ENCODE measurements at places on chromosomes 16 and 17.

DNA sequence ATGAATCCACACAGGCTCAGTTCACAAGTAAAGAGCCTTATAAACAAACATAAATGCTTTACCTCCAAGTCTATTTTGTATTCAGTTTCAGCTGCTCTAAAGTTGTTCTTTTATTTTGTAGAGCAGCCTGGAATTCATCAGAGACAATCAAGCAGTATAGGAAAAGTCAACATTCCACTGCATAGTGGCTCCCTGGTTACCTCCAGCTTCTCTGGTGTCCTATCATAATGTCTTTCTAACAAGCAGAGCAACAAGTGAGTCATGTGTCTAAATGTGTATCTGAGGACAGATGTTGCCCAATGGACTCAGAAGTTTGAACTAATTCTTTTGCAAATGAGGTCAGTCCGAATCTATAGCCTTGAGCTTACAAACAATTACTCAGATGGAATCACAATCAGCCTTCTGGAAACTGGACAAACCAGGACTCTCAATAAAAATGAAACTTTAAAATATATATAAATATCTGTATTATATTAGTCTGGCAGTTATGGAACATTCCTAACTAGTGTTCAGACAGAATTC, 292.0 kb upstream of the TOM1L1 start:
- DNase-seq: no peak
- H3K27ac ChIP-seq: no peak overlapping the region
- H3K4me1 ChIP-seq: no peaks in the 10 kb centered on the region

DNA sequence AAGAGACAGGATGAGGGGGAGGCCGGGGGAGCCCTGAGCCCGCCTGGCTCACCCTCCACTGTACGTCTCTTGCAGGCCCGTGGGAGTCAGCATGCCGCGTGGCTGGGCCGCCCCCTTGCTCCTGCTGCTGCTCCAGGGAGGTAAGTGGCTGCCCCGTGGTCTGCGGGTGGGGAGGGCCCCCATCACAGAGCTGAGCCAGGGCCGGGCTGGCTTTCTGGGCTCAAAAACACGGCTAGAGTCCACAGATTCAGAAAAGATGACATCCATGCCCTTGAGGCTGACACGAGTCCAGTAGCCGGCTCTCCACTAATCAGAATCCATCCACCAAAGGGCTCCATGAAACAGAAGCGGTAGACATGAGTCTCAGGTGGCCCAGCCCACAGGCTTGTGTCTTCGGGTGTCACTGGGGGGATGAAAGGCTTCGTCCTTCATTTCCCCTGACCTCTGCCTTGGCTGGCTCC, 28.0 kb downstream of the IL21R start:
- no peaks in the 10 kb centered on the region for H3K36me3 ChIP-seq
- no peak overlapping the region for H3K27ac ChIP-seq
- no peaks in the 10 kb centered on the region for H3K4me1 ChIP-seq
- no peaks in the 10 kb centered on the region for H3K27me3 ChIP-seq

DNA sequence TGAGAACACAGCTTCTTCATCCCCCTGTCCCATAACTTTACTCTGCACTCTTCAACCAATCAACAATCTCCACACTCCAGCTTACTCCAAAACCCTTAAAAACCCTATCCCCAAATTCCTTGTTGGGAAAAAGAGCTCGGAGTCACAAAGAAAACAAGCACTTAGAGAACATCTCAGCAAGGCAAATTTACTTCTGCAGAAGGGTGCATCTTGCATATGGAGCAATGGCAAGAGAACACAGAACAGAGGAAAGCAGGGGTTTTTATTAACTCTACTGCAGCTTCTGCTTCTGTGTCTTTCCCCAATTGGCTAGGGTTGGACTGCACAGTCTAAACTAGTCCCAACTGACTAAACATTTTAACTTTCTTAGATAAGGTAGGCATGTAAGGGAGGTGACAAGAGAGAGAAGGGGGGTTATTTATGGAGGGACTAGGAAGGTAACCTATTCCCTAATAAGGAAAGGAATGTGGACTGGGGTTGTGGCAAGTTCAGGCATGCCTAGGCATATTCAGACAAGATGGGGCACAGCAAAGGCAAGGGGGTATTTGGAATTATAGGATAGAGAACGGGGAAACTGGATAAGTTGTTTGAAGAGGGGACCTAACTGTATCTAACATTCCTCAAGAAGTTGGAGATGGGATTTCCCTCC, 125.5 kb downstream of the CACNG3 start:
- no peak overlapping the region for H3K27ac ChIP-seq
- no peak overlapping the region for H3K4me3 ChIP-seq
- no peak for DNase-seq
- H3K27me3 ChIP-seq: no peaks in the 10 kb centered on the region
- H3K4me1 ChIP-seq: no peaks in the 10 kb centered on the region

GRCh38 chr16:4098501-4098900, 17.7 kb downstream of the ADCY9 start:
- H3K4me3 ChIP-seq: no peak overlapping the region
- no peak for DNase-seq
- no peak overlapping the region for H3K27ac ChIP-seq
- peaks cover 3% of the 10 kb centered on the region for H3K4me1 ChIP-seq
- H3K36me3 ChIP-seq: no peaks in the 10 kb centered on the region

GRCh38 chr16:83599789-83600462, 207.9 kb upstream of the HSBP1 start:
- H3K27me3 ChIP-seq: no peaks in the 10 kb centered on the region
- DNase-seq: no peak
- no peak overlapping the region for H3K4me3 ChIP-seq
- no peaks in the 10 kb centered on the region for H3K4me1 ChIP-seq
- no peaks in the 10 kb centered on the region for H3K36me3 ChIP-seq

DNA sequence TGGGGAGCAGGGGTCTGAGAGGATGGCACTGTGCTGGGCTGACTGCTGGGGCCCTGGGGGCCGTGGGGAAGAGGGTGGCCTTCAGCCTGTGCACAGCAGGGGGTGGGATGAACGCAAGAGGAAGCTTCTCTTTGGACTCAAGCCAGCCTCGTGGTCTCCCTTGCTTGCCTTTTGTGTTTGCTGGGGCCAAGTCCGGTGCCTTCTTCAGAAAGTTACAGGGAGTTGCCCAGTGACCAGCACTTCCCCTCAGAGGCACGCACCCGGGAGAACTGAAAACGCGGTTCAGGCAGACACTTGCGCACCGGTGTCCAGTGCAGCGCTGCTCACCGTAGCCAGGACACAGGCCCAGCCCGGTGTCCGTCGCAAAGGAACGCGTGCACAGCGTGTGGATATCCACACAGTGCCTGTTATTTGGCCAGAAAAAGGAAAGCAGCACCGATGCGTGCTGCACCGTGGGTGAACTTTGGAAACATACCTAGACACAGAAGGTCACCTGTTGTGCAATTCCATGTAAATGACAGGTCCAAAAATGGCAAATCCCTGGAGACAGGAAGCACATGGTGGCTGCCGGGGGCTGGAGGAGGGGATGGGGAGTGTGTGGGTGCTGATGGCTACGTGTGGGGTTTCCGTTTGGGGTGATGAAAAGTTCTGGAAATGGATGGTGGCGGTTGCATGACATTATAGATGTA, 29.4 kb upstream of the NUDT16L1 start:
- H3K27me3 ChIP-seq: no peaks in the 10 kb centered on the region
- no peak overlapping the region for H3K27ac ChIP-seq
- DNase-seq: no peak
- peaks cover 2% of the 10 kb centered on the region for H3K4me1 ChIP-seq
- H3K4me3 ChIP-seq: no peak overlapping the region

DNA sequence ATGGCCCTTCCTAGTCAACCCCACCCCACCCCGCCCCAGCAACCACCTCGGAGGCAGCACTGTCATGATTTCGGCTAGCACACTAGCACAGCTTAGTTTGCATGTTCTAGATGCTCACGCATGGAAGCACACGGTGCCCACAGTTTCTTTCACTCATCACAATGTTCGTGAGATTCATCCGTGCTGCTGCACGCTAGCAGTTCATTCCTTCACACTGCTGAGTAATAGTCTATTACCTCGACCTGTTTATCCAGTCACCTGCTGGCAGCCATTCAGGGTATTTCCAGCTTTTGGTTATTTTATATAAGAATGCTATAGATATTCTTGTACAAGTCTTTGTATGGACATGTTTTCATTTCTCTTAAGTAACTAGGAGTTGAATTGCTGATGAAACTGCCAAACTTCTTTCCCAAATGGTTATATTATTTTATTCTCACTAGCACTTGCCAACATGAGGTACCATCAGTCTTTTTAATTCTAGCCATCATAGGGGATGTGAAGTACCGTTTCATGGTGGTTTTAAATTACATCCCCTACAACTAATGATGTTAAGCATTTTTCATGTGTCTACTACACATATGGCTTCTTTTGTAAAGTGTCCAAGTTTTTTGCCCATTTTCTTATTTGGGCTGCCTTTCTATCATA, 75.7 kb downstream of the CYTH1 start:
- no peaks in the 10 kb centered on the region for H3K4me1 ChIP-seq
- peaks cover 9% of the 10 kb centered on the region for H3K36me3 ChIP-seq
- DNase-seq: no peak
- no peak overlapping the region for H3K4me3 ChIP-seq
- H3K27me3 ChIP-seq: no peaks in the 10 kb centered on the region

- DNase-seq: no peak
- no peaks in the 10 kb centered on the region for H3K27me3 ChIP-seq
- no peaks in the 10 kb centered on the region for H3K4me1 ChIP-seq
- no peak overlapping the region for H3K27ac ChIP-seq
Observed at GRCh38 chr16:30741461-30741914, 6.7 kb upstream of the PHKG2 start.

DNA sequence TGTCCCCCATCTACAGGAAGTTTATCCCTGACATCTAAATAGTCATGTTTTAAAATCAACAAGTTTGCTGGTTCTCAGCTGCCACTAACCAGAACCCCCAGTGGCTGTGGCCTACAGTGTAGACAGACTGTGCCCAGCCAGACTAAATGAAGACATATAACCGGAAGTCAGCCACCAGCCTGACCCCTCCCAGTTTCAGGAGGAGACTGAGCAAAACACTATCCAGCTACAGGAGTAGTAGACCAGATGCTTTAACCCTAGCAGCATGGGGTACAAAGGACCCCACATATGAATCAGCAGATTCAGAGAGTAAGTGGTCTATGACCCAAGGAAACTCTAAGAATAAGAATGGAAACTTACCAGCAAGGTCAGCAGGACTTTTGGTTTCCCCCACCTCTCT, 83.4 kb downstream of the HIC1 start:
- H3K36me3 ChIP-seq: no peaks in the 10 kb centered on the region
- no peak for DNase-seq
- no peak overlapping the region for H3K27ac ChIP-seq
- peaks cover 8% of the 10 kb centered on the region for H3K4me1 ChIP-seq
- no peak overlapping the region for H3K4me3 ChIP-seq
- no peaks in the 10 kb centered on the region for H3K27me3 ChIP-seq

- DNase-seq: no peak
- H3K36me3 ChIP-seq: no peaks in the 10 kb centered on the region
- peaks cover 3% of the 10 kb centered on the region for H3K27me3 ChIP-seq
- no peak overlapping the region for H3K4me3 ChIP-seq
Observed at GRCh38 chr17:6786618-6787017, 10.6 kb downstream of the FBXO39 start.

DNA sequence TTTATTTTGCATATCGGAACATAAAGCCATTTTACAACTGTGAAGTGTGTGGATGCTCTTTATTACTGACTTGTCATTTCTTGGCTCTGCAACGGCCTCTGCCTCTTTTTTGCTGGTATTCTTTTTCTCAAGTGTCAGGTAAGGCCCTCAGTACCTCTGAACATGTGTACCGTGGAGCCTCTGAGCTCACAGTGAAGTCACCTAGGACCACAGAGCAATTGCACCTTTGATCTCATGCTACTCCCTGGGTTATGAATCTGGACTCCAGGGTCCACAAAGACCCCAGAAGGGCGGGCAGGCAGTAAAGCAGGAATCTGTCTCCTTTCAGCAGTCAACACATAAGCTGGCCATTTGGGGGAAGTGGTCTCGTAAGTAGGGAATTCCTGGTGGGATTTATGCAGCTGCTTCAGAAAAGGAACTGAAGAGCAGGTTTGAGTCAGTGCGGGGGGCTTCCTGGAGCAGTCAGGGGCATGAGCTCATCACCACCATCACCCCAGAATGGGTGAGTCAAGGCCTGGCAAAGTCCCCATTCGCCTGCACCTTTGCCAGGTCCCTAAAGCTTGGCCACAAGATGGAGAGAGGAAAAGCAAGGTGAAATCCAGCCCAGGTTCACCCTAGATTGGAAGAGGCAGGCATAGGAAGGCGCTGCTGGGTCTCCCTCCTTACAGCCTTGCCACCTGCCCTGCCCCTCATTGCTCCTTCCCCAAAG, 33.0 kb downstream of the TBX4 start:
- DNase-seq: no peak
- peaks cover 10% of the 10 kb centered on the region for H3K4me1 ChIP-seq
- no peak overlapping the region for H3K4me3 ChIP-seq
- no peaks in the 10 kb centered on the region for H3K36me3 ChIP-seq
- peaks cover 34% of the 10 kb centered on the region for H3K27me3 ChIP-seq

DNA sequence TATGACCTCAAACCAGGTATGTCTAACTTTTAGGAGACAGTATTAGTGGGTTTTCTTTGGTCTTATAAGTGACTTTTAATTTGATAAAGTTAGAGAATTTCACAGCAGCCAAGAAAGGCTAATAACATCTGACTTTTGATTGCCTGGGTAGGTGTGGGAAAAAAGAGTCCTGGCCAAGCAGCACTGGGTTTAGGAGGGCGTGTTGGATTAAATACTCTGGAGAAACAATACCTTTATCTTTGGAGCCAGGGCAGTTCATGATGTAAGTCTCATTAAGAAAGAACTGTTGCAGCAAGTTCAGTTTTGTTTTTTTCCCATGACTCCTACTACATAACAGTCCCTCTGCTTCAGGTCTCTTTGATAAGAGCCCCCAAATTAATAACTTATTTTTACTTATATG, 26.7 kb upstream of the MRC2 start:
- no peak overlapping the region for H3K27ac ChIP-seq
- peaks cover 16% of the 10 kb centered on the region for H3K36me3 ChIP-seq
- H3K4me1 ChIP-seq: no peaks in the 10 kb centered on the region
- no peak overlapping the region for H3K4me3 ChIP-seq
- no peak for DNase-seq

DNA sequence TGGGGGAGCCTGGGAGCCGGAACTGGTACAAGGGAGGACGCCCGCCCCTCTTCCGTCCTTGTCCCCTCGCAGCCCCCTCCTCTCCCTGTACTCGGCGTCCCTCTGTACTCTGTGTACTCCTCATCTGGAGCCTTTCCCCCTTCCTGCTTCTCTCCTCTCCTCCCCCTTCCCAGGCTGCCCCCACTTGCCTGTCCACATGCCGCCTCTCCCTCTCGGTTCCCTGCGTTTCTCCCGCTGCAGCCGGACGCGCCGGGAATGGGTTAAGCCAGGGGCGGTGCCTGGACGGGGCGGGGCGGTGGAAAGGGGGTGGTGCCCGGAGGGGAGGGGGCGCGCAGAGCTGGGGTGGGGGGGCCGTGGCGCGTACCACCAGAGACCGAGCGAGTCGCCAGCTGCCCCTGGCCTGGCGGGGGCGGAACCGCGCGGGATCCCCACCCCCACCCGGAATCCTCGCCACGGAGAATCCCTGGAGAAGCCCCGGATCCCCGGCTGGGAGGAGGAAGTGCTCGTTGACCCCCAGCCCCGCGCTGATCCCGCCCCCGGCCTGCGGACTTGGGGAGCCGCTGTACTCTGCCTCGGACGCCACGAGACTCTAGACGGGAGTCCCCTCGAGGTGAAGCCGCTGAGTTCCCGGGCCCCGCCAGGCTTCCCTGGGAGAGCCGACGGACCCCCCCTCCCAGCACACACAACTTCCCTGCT, 22.6 kb downstream of the GJD3 start:
- no peak for DNase-seq
- H3K27ac ChIP-seq: peak overlapping the region; percentile 65
- H3K27me3 ChIP-seq: peaks cover 16% of the 10 kb centered on the region
- H3K36me3 ChIP-seq: no peaks in the 10 kb centered on the region

- DNase-seq: no peak
- H3K27me3 ChIP-seq: no peaks in the 10 kb centered on the region
- no peak overlapping the region for H3K4me3 ChIP-seq
- H3K4me1 ChIP-seq: peaks cover 8% of the 10 kb centered on the region
- no peaks in the 10 kb centered on the region for H3K36me3 ChIP-seq
Observed at GRCh38 chr17:72236980-72237633, 116.3 kb downstream of the SOX9 start.

All from neuronal stem cell (in vitro differentiated cells).